ENCODE measurements at places on chromosomes 1 and 21.

DNA sequence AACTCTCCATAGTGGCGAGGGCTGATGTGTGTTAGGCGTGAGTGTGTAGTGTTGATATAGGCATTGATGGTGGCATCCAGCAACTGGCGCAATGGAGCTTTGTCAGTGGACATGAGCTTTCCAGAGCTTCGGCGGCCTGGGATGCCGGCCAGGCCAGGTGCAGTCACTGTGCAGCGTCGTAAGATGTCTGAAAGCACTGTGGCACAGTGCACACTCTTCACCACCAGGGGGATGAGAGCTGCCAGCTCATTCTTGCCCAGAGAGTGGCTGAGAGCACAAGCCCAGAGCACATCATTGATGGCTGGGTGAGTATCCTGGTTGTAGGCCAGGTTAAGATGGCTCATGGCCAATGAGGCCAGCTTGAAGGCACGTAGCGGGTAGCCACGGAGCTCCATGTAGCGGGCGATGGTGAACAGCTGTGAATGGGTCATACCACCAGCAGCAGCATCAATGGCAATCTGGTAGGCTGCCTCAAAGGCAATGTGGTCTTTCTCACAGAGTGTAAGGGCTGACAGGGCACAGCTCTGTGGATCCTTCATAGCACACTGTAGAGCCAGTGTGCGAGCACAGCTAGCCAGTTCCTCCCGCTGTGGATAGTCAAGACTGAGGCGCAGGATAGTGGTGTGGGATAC, 6.7 kb downstream of the UROD start:
- DNase-seq, result peak; percentile 65

DNA sequence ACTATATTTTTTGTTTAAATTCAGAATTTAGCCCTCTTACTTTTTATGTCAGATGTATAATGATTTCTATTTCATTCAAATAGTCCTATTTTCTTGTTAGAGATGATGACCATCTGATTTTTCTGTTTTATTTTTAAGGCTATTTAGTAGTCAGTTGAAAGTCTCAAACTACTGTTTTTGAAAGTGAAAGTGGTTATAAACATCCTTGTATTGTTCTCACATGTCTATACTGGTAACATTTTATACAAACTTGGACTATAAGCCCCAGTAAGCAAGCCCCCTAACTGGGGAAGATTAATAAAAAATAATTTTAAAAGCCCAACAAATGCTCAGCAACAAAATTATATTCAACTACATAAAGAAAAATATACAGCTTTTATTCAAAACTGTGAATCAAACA, 271.3 kb upstream of the RGS18 start:
- DNase-seq, result no peak

DNA sequence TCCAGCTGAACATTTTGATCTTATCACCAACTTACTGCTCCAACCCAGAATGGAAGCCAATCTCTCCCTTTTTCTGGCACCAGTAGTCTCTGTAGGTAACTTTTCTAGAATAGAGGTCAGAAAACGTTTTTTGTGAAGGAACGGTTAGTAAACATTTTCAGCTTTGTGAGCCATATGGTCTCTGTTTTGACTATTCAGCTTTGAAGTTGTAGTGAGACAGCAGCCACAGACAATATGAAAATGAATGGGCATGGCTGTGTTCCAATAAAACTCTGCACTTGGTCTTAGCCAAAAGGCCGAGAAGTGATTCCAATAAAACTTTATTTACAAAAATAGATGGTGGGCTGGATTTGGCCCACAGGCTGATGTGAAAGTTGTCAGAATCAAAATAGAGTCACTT, 28.9 kb downstream of the MAP10 start:
- no peak for DNase-seq

DNA sequence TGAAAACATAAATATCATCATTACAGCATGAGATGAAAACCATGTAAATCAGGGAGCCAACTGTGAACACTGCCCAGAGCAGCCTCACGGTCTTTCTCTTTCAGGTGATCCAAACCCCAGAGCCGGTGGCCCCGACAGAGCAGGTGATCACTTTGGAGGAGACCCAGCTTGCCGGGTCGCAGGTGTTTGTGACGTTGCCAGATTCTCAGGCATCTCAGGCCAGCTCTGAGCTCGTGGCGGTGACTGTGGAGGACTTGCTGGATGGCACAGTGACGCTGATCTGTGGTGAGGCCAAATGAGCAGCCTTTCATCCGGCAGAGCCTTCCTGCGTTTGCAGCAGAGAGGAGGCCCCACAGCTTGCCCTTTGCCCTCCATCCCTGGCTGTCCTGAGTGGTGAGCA, 37.2 kb upstream of the EPHA8 start:
- DNase-seq, result no peak

DNA sequence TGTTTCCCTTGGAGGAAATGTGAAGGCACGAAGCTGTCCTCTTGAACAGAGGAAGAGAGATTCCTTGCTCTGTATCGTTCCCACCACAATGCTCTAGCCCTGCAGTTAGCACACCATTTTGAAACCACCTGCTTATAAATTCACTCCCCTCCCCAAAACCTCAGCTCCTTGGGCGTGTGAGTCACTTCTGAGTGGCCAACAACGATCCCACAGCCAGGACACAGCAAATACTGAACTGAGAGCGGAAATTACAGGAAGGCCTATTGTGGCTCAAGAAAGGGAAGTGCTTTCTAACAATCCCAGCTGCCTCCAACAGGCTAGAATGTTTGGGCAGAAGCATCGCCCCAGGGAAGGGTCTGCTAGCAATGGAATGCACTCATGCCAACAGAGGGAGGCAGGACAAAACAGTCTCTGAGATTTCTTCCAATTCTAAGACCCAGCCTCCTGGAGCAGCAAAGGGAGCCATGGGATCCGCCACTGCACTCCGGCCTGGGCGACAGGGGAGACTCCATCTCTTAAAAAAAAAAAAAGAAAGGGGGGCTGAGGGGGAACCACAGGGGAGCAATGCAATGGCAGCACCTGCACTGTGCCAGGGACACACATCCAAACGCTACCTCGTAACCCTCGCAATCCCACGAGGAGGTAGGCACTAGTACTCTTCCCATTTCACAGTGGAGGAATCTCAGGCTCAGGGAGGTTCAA, 1.9 kb downstream of the TMEM53 start:
- DNase-seq, result peak; percentile 61

GRCh38 chr1:210241121-210241520, 8.5 kb downstream of the SERTAD4 start:
- no peak for DNase-seq

- no peak for DNase-seq
Observed at GRCh38 chr1:9609998-9610397, 21.3 kb downstream of the TMEM201 start.

GRCh38 chr1:170666541-170667254, 2.8 kb downstream of the PRRX1 start:
- peak; percentile 52 for DNase-seq

GRCh38 chr1:110463725-110464124, 12.8 kb downstream of the PROK1 start:
- peak; percentile 84 for DNase-seq

DNA sequence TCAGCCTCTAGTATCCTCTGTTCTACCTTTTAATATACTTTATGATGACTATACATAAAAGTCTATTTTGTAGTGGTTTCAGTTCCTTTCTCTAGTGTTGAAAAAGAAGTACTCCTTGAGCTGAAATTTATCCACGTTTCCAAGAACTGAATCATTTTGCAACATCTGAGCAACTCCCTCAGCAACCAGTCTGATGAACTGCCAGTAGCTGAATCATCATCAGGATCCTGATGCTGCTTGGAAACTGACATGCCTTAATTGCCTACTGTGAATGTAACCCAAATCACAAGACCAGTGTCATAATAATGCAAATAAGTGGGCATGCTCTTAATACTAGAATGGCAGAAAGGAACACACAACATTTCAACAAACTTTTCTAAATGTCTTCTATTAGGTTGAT, 103.3 kb downstream of the CYYR1 start:
- peak; percentile 82 for DNase-seq

- DNase-seq, result peak; percentile 45
Observed at GRCh38 chr1:25031966-25032667, 102.0 kb upstream of the RUNX3 start.

DNA sequence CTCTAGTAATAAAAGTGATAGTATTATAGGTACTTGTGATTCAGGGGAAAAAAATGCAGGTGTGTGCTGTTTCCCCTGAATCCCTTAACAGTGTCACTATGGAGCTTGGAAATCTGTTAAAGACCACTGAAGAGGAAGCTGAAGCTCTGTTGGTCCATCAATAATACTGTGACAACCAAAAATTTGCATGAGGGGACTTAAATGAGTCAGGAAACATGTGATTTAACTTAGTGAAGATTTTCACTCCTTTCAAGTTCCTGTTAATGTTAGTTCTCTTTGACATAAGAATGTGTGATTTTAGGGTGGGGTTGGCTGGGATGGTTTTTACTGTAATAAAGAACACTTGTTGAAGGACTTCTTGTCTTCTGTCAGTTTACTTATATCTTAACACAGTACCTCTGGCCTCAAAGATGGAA, 32.0 kb downstream of the VANGL2 start:
- no peak for DNase-seq

DNA sequence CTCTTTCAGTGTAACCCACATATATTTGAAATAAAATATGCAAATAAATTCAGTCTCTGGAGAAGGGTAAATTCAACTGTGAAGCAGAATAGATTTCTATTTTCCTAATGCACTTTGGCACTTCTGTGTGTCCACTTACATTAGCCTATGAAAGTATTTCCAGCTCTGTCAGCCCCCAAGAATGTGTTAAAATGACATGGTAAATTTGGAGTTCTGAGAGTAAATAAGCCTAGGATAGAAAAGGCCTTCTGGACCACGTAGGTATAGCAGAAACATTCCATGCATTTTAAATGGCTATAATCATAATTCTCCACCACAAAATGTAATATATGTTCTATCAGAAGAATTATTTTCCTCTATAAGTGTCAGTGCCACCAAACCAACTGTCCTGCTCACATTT, 276.2 kb downstream of the NEGR1 start:
- peak; percentile 3 for DNase-seq

DNA sequence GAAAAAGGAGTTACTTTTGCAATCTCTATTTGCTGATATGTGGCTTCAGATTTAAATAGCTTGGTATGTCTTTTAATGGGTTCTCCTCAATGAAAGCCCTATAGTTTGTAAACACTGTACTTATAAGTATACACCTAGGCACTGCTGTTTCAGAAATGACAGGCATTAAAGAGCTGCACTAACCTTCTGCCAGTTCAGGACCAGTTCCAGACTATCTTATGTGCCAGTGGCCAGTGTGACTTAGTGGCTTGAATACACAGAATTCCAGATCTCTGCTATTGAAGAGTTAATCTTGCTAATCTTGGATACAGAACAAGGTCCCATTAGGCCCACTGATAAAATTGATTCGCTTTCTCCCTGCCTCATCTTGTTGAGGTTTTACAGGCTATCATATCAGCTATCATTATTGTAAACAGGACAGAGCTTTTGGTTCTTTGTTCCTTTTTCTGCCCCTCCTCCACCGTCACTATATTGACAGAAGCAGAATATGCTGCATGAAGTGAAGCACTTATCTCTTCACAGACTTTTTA, 337.5 kb downstream of the LRRIQ3 start:
- no peak for DNase-seq

DNA sequence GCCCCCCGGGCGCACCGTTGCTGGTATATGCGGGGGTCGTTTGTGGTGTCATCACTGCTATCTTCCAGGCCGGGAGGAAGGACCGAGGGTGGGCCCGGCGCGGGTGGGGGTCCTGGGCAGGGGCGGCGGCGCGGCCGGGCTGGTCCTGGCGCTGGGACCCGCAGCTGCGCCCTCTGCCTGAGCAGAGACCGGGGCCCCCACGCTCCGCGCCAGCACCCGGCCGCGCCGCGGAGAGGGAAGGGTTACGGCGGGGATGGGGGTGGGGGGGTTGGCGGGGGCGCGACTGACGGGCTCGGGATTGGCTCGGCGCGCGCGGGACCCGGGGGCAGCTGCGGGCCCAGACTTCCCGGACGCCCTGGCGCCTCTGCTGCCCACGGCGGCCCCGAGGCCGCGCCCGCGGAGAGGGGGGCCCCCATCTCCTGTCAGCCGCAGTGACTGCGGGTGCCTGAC, 13.8 kb upstream of the SAMD11 start:
- DNase-seq, result no peak

DNA sequence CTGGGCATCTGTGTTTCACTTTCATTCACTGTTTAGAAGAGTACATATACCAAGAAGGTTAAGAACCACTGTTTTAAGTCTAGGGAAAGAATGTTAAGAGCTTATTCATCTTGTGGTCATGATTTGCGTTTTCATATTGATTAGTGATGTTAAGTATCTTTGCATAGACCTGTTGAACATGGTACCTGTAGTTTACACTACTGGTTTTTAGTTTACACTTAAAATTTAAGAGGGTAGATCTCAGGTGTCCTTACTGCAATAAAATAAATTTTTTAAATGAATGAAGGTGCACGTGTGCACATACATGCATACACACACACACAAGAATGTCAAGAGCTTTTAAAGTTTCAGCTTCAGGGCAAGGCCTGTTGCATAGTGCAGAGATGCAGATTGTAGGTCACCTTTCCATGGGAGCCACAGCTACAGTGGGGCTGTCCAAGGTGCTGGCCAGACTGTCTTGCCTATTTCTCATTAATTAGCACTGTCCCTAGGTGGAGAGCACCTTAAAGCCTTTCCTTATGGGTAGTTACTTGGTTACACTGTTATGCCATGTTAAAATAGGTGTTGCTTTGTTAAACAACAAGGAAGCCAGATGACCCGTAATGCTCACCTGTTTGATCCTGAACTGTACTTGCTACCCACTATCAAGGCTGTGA, 543.0 kb upstream of the DAB1 start:
- DNase-seq, result peak; percentile 1

- no peak for DNase-seq
Observed at GRCh38 chr1:51684776-51685175, 67.9 kb downstream of the OSBPL9 start.

- DNase-seq, result peak; percentile 20
Observed at GRCh38 chr1:55634516-55634915, 419.4 kb upstream of the USP24 start.

DNA sequence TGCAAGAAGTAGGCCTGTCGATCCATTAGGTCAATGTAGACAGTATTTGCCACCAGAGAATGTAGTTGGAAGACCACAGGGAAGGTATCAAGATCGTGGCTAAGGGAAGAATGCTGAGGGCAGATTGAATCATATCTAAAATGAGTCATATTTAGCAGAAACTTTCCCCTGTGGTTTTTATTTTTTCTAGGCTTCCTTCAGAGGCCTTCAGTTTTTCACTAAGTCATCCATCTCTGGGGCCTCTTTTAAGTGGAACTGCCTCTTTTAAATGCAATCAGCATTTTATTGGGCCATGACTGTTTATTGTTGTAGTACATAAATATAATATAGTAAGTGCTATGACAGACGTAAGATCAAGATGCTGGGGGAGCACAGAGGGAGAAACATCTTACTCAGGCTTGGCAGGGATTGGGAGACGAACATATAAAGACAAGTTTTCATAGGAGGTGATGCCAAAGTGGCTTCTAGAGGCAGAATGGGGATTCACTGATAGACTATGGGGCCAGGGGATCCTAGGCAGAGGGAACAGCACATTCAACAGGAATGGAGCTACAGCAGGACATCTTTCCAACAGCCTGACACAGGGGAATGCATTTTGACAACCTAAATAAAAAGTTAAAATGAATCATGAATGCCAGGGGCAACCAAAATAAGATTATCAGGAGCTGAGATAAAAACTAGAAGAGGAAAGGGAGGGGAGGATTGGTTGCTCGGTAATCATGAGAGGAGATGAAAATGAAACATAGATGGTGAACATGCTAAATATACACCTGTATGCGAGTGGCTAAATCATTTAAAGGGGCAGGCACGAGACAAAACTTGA, 20.1 kb downstream of the UBE2U start:
- DNase-seq, result peak; percentile 95
